ENCODE measurements at places on chromosomes 3 and 15. TPM values are rescaled to one million over a fixed set of nuclear protein-coding genes. Genes with fewer than 3 reads are reported as not detected.

The CCDC13 gene
- polyA plus RNA-seq, result 0.75 TPM

The TGM4 gene
- not detected for polyA plus RNA-seq

The CCDC66 gene
- polyA plus RNA-seq, result 14.5 TPM

The PAQR9 gene
- 0.07 TPM for polyA plus RNA-seq

The PPM1L gene
- 7.5 TPM for polyA plus RNA-seq

The C3orf49 gene
- polyA plus RNA-seq, result not detected

The CHST13 gene
- polyA plus RNA-seq, result 0.15 TPM

DNA sequence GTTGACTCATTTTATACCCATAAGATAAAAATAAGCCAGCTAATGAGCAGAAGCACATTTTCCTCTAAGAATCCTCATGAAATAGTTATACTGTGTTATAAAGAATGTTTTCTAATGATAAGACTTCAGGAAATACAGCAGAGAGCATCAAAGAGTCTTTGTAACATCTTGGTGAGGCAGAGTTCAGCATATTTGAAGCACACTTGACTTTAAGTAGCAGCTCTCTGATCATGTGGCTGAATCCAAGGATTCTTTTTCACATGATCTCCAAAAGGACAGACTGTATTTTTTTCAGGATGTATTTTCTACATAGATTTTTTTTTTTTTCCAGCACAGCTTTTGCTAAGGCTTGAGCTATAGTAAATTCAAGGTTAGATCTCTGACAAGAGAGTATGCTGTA lies 195.1 kb downstream of the SI start:
- H3K4me3 ChIP-seq, result no peak overlapping the region
- no peak for DNase-seq
- H3K4me1 ChIP-seq, result no peaks in the 10 kb centered on the region

DNA sequence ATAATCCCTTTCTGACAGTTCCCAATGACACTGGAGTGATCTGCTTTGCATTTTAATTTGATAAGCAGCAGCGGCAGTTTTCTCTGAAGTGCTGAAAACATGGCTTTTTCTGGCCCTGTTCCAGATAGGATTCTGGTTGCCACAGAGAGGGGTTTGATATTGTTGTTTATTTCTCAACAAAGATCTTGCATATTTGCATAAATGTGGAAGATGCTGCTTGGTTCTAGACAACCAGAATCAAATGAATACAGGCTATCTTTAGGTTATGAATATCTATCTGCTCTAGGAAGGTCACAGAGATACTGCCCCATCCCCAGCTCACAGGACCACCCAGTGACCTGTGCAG lies 137.1 kb downstream of the ZNF609 start:
- H3K36me3 ChIP-seq, result no peaks in the 10 kb centered on the region
- peaks cover 12% of the 10 kb centered on the region for H3K4me1 ChIP-seq
- no peak for DNase-seq

DNA sequence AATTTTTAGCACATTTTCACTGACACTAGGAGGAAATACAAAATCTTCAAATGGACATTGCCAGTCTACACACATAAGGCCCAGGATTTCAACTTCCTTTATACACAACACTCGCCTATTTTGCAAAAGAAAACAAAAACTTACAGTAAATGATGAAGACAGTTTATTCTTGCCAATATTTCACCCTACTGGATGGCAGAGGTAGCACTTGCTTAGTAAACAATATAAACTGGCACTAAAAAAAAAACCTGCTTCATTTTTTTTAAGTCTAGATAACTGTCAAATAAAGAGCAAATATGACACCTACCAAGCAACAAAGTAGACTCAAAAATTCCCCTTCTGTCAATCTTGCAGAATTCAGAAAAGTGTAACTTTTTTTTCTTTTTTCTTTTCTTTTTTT lies 204.0 kb downstream of the VPS13C start:
- no peaks in the 10 kb centered on the region for H3K27me3 ChIP-seq
- no peak overlapping the region for H3K4me3 ChIP-seq
- H3K27ac ChIP-seq, result no peak overlapping the region
- no peak for DNase-seq
- H3K4me1 ChIP-seq, result no peaks in the 10 kb centered on the region

DNA sequence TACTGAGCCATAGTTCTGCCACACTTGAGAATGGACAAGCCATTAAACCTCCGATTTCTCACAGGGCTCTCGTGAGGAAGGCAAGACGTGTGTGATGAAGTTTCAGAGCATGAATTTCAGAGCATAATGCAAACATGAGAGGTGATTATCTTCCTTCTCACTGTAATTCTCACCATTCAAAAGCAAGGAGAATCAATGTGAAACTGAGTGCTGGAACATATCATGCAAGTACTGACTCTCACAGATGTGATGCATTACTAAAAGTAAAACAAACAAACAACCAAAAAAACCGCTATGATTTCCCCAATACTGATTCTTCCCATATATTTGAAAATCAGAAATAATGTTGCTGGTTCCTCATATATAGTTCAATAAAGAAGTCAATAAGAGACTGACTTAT lies 23.7 kb downstream of the P3H2 start:
- DNase-seq, result no peak
- H3K27ac ChIP-seq, result no peak overlapping the region
- H3K4me3 ChIP-seq, result no peak overlapping the region
- H3K27me3 ChIP-seq, result no peaks in the 10 kb centered on the region

GRCh38 chr3:58107597-58107996 lies 99.4 kb downstream of the FLNB start:
- H3K27ac ChIP-seq, result no peak overlapping the region
- DNase-seq, result no peak
- peaks cover 17% of the 10 kb centered on the region for H3K4me1 ChIP-seq
- H3K27me3 ChIP-seq, result no peaks in the 10 kb centered on the region
- no peaks in the 10 kb centered on the region for H3K36me3 ChIP-seq
- H3K4me3 ChIP-seq, result no peak overlapping the region

DNA sequence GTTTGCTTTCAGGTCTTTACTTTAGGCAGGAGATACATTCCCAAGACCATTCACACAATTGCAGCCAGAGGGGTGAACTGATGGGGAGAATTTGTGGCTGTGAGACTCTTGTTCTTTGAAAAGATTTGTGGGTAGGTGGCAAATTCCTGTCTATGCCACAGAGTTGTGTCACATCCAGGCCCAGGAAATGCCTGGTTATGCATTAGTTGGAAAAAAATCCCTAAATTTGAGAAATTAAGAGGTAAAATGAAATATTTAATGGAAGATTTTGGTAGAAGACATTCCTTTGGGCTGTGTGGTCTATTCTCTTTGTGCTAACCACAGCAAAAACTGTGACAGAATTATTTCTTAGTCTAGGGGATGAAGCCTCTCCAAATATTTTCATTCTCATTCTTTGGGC lies 28.8 kb downstream of the SAMMSON start:
- no peak overlapping the region for H3K4me3 ChIP-seq
- no peaks in the 10 kb centered on the region for H3K4me1 ChIP-seq
- no peak overlapping the region for H3K27ac ChIP-seq
- H3K27me3 ChIP-seq, result no peaks in the 10 kb centered on the region

DNA sequence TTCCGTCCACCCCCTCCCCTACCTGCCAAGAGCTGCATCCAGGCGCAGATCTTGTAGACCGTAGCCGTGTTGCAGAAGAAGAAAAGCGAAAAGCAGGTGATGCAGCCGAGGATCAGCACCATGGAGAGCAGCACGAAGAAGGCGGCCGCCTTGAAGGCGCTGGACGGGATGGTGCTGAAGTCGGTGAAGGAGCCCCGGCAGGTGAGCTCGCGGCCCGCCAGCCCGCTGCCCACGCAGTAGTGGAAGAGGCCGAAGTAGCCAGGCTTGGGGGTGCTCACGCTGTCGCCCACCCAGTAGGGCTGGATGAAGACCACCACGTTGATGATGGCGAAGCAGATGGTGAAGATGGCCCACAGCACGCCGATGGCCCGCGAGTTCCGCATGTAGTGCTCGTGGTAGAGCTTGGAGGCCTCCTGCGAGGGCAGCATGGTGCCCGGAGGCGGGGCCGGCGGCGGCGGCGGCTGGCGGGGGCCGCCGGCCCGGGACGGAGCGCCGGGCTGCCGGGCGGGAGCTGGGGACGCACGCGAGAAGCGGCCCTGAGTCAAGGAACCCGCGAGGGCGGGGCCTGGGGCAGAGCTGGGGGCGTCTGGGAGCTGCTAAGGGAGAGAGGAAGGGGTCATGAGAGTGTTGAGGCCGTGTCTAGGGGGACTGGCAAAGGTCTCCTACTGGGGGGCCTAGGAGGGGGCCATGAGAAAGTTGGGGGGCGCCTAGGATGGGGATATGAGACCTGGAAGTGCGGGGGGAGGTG lies 1.2 kb downstream of the LHFPL4 start:
- H3K4me1 ChIP-seq, result no peaks in the 10 kb centered on the region
- H3K27me3 ChIP-seq, result no peaks in the 10 kb centered on the region
- peak; percentile 38 for DNase-seq
- H3K27ac ChIP-seq, result no peak overlapping the region
- no peaks in the 10 kb centered on the region for H3K36me3 ChIP-seq
- H3K4me3 ChIP-seq, result no peak overlapping the region

- no peaks in the 10 kb centered on the region for H3K27me3 ChIP-seq
- H3K4me3 ChIP-seq, result no peak overlapping the region
- H3K4me1 ChIP-seq, result no peaks in the 10 kb centered on the region
These were observed 674.9 kb upstream of the ADAMTS9 start for GRCh38 chr3:65362688-65363087.

DNA sequence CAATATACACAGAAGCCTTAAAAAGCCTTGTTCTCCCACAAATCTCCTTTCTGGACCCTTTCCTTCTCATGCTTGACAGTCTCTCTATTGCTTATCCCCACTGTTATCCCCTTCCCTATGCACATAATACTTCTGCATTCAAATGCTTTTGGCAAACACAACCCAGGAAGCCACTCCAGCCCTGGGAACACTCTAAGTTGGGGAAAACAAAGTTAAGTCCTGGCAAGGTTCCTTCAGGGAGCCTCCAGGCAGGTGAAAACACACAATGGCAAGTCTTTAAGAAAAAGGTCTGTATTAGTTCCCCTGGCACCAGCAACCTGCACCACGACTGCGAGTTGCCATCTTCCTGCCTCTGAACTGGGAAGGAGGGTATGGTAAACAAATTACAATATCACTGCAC lies 19.7 kb upstream of the GANC start:
- no peak overlapping the region for H3K27ac ChIP-seq
- no peaks in the 10 kb centered on the region for H3K36me3 ChIP-seq
- no peak overlapping the region for H3K4me3 ChIP-seq

DNA sequence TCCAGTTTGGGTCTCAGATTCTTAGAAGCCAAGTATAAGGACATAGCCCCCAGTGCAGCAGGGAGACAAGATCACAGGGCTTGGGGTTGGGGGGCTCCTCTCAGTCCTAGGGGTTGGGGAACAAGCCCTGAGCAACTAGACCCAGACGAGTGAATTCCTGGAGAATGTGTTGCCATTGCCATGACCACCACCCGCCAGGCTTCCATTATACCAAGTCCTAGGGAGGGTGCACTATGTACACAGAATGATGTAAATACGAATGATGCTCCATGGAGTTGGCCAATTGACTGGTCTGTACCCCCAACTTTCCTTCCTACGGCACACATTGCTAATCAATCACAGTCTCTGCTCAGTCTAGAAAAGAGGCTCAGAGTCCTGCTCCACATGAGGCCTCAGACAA lies 8.8 kb downstream of the IQCF1 start:
- no peak for DNase-seq
- H3K27me3 ChIP-seq, result no peaks in the 10 kb centered on the region
- H3K36me3 ChIP-seq, result no peaks in the 10 kb centered on the region
- H3K4me1 ChIP-seq, result no peaks in the 10 kb centered on the region
- no peak overlapping the region for H3K4me3 ChIP-seq

- H3K36me3 ChIP-seq, result no peaks in the 10 kb centered on the region
- no peak for DNase-seq
- no peak overlapping the region for H3K27ac ChIP-seq
- no peaks in the 10 kb centered on the region for H3K27me3 ChIP-seq
- no peak overlapping the region for H3K4me3 ChIP-seq
These were observed 320.3 kb downstream of the GAP43 start for GRCh38 chr3:115943579-115943978.

GRCh38 chr15:82532991-82533481 lies 7.2 kb downstream of the RPS17 start:
- no peaks in the 10 kb centered on the region for H3K4me1 ChIP-seq
- DNase-seq, result no peak
- H3K4me3 ChIP-seq, result no peak overlapping the region

DNA sequence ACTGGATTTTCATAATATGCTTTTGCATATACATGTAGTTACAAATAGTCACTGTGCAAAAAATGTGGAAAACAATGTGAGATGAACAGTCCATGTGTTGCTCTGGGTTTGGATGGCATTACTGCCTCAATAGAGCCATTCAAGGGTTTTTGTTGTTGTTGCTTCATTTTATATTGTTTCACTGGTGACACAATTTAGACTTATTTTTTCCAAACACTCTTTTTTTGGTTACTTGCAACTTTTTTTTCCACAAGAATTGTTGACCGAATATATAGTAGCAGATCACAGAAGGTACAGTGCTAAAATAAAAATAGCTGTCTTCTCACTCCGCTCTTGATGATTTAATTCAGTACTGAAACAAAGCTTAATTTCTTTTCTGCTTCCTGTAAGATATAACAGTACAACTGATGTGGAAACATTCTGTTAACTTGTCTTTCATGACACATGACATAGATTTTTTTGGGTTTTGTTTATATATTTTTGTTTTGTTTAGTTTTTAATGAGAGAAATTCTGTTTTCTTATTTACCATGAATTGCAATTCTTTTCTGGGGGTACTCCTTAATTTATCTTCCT lies 618.6 kb downstream of the NAALADL2 start:
- H3K27ac ChIP-seq, result no peak overlapping the region
- no peaks in the 10 kb centered on the region for H3K36me3 ChIP-seq
- H3K4me3 ChIP-seq, result no peak overlapping the region
- H3K4me1 ChIP-seq, result no peaks in the 10 kb centered on the region
- DNase-seq, result no peak

DNA sequence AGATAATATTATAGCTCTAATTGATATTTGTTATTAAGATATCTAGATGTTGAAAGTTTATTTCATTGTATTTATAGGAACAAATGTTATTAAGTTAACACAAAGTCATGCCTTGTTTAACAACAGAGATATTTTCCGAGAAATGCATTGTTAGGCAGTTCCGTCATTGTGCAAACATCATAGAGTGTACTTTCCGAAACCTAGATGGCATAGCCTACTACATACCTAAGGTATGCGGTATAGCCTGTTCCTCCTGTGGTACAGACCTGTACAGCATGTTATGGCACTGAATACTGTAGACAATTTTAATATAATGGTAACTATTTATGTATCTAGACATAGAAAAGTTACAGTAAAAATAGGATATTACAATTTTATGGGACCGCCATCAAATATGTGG lies 114.3 kb downstream of the NAALADL2 start:
- no peak overlapping the region for H3K27ac ChIP-seq
- no peaks in the 10 kb centered on the region for H3K4me1 ChIP-seq
- no peak overlapping the region for H3K4me3 ChIP-seq
- no peaks in the 10 kb centered on the region for H3K27me3 ChIP-seq
- H3K36me3 ChIP-seq, result no peaks in the 10 kb centered on the region
- DNase-seq, result no peak

- no peak overlapping the region for H3K27ac ChIP-seq
- no peaks in the 10 kb centered on the region for H3K4me1 ChIP-seq
- H3K27me3 ChIP-seq, result no peaks in the 10 kb centered on the region
- no peak overlapping the region for H3K4me3 ChIP-seq
- H3K36me3 ChIP-seq, result no peaks in the 10 kb centered on the region
These were observed 79.2 kb downstream of the SAMMSON start for GRCh38 chr3:70078778-70079177.

GRCh38 chr3:51671734-51672475 lies 853 bp downstream of the TEX264 start:
- H3K4me1 ChIP-seq, result peaks cover 3% of the 10 kb centered on the region
- peak overlapping the region; percentile 99 for H3K4me3 ChIP-seq
- peak; percentile 83 for DNase-seq
- peak overlapping the region; percentile 34 for H3K27ac ChIP-seq

GRCh38 chr3:124415446-124415960 lies 314.7 kb upstream of the UMPS start:
- no peak overlapping the region for H3K27ac ChIP-seq
- no peak overlapping the region for H3K4me3 ChIP-seq
- no peaks in the 10 kb centered on the region for H3K27me3 ChIP-seq

Measured in ovary (tissue), 10 donors.